ENCODE measurements at places on chromosomes 16 and 17. TPM values are rescaled to one million over a fixed set of nuclear protein-coding genes. Genes with fewer than 3 reads are reported as not detected.

CTF1 gene
- total RNA-seq = 0.17 TPM

NPIPA2 gene
- 2.2 TPM for total RNA-seq

UBALD2 gene
- 87.3 TPM for total RNA-seq

CEMP1 gene
- not detected for total RNA-seq

SLC13A2 gene
- 0.12 TPM for total RNA-seq

SALL1 gene
- 0.38 TPM for total RNA-seq

KRT40 gene
- total RNA-seq = not detected

TBC1D3I gene
- 0.10 TPM for total RNA-seq

KCNG4 gene
- total RNA-seq = not detected

RHBDL1 gene
- total RNA-seq = 0.63 TPM

SLC4A1 gene
- not detected for total RNA-seq

CDK5R1 gene
- 5.7 TPM for total RNA-seq

NPIPB13 gene
- total RNA-seq = 2.7 TPM

VMO1 gene
- 1.1 TPM for total RNA-seq

NPIPB6 gene
- 2.3 TPM for total RNA-seq

THUMPD1 gene
- 21.6 TPM for total RNA-seq

SEPTIN12 gene
- total RNA-seq = not detected

USP43 gene
- total RNA-seq = 3.9 TPM

SLC16A6 gene
- total RNA-seq = 0.30 TPM

ACAP1 gene
- 3.7 TPM for total RNA-seq

KRTAP17-1 gene
- total RNA-seq = not detected

PIK3R5 gene
- 0.09 TPM for total RNA-seq

MMP28 gene
- 7.3 TPM for total RNA-seq

ZG16B gene
- 0.69 TPM for total RNA-seq

C17orf67 gene
- total RNA-seq = 1.8 TPM

ST6GALNAC1 gene
- 0.05 TPM for total RNA-seq

C17orf50 gene
- 0.44 TPM for total RNA-seq

EPX gene
- total RNA-seq = not detected

MPP2 gene
- 1.1 TPM for total RNA-seq

KRT34 gene
- 0.52 TPM for total RNA-seq

TNRC6A gene
- 28.8 TPM for total RNA-seq

HOXB1 gene
- total RNA-seq = not detected

CHST5 gene
- 0.16 TPM for total RNA-seq

IL21R gene
- 0.03 TPM for total RNA-seq

TAC4 gene
- total RNA-seq = not detected

SYCE1L gene
- 2.5 TPM for total RNA-seq

ULK2 gene
- total RNA-seq = 14.9 TPM

IRX3 gene
- total RNA-seq = 5.8 TPM

CHRNB1 gene
- 11.7 TPM for total RNA-seq

ATP2C2 gene
- 0.31 TPM for total RNA-seq

ZNF830 gene
- 14.2 TPM for total RNA-seq

MYH13 gene
- not detected for total RNA-seq

MMP25 gene
- total RNA-seq = 0.90 TPM

CDC6 gene
- total RNA-seq = 55.1 TPM

TMED6 gene
- not detected for total RNA-seq

CDC27 gene
- total RNA-seq = 73.0 TPM

CBFA2T3 gene
- total RNA-seq = 0.85 TPM

ZACN gene
- 0.33 TPM for total RNA-seq

DPEP3 gene
- not detected for total RNA-seq

MTSS2 gene
- 101 TPM for total RNA-seq

KRT9 gene
- total RNA-seq = not detected

MEIOB gene
- 1.4 TPM for total RNA-seq
